ENCODE measurements at places on chromosomes 3 and 15.

GRCh38 chr3:2262204-2262603 is 163.5 kb downstream of the CNTN4 start:
- DNase-seq, result no peak

- DNase-seq, result no peak
Measured at GRCh38 chr3:30578479-30578878, 27.9 kb upstream of the TGFBR2 start.

DNA sequence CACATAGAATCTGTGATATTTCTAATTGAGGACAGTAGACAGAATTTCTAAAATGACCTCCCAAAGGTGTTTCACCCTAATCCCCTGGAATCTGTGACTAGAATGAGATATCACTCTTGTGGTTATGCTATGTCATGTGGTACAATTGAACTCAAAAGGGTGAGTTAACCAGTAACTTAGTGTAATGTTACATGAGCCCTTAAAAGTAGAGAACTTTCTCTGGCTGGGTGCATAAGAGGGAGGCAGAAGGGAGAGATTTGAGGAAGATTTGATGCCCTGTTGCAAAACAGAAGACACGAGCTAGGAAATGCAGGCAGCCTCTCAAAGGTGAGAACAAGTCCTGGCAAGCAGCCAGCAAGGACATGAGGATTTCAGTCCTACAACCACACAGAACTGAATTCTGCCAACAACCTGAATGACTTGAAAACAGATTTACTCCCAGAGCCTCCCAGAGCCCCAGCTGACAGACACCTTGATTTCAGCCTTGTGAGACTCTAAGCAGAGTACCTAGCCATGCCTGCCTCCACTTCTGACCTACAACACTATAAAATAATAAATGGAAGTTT is 160.3 kb downstream of the MTHFS start:
- DNase-seq, result no peak

GRCh38 chr15:39135989-39136388 is 444.9 kb upstream of the THBS1 start:
- DNase-seq, result no peak

DNA sequence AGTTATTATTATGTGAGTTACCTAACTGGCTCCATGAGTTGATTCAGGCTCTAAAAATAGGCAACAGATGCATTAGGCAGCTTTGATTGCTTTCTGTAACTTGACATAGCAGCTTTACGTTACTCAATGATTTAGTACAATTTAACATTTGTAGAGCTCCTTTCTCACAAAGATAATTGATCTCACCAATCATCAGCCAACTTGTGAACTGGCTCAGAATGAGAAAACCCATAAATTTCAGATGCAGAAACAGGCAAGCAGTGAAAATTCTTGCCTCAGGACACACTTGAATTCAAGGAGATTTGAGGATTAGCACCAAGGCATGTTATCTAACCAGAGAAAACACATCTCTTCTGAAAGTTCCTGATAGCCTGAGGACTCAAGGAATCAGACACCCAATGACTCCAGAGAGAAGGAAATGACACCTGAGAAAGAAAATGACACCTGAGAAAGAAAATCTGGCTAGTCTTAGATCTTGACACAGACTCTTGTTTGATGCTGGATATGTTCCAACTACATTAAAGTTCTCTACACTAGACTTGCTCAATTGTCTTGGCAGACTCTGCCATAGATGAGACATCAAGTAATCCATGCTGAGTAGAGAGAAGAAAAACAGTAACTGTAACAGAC is 315.1 kb upstream of the CBLB start:
- no peak for DNase-seq

DNA sequence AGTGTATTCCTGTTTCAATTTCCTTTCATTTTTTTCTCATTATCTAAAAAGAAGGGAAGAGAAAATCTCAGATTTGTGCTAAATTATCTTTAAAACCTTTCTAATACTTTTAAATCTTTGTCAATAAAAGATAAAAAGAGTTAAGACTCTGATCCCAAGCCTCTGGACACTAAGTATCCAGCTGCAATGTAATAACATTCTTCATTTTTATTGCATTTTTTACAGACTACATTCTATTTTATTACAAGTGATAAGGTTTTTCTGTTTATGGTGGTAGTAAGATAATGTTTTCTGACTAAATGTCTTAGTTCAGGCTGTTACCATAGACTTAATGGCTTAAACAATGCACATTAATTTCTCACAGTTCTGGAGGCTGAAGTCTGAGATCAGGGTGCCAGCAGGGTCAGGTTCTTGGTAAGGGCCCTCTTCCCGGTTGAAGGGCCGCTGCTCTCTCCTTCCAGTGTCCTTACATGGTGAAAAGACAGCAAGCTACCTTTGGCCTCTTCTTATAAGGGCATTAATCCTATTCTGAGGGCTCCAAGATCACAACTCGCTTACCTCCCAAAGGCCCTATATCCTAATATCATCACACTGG is 19.7 kb downstream of the KCNAB1 start:
- DNase-seq, result no peak

DNA sequence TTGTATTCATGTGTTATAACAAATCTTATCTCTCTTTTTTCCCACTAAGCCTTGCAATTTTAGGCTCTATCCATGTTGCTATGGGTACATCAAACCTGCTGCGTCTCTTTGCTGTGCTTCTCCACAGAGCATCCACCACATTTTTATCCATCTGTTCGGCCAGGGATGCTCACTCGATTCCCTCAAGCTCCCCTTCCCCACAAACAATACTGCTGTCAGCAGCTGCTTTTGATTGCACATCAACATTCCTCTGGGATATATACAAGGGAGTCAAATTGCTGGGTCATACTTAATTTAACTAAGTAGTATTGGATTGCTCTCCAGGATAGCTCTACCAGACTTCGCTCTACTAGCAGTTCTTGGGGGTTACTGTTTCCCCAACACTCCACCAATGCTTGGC is 36.8 kb downstream of the TMEM108 start:
- no peak for DNase-seq

DNA sequence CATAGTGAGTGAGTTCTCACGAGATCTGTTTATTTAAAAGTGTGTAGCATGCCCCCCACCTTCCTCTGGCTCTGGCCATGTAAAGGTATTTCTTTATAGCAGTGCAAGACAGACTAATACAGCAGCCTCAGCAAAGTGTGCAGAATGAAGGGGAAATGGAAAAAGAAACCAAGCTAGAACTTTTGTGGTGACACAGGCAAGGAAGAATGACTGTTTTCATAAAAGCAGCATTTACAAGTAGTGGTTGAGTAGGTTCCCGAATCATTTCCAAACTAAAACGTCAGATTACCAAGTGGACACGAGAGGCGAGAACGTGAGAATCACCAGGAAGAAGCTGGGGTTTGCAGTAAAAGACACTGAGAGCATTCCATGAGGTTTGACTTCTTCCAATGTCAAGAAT is 100.2 kb upstream of the AKAP13 start:
- DNase-seq, result no peak

DNA sequence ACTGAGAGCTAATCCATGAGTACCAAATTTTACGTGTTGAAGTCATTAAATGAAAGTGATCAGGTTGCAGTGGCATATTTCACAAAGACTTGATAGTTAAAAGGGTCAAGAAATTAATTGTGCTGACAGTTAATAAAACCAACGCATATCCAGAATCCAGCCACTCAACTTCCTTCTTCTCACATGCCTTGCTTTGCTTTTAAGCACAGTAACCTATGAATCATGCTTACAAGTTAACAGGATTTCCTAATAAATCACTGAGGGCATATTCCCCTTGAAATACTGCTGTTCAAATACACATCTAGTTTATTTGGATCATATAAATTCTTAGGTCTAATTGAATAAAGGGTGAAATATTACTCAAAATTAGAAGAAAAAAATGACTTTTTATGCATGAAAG is 801.5 kb upstream of the EPHA6 start:
- no peak for DNase-seq

DNA sequence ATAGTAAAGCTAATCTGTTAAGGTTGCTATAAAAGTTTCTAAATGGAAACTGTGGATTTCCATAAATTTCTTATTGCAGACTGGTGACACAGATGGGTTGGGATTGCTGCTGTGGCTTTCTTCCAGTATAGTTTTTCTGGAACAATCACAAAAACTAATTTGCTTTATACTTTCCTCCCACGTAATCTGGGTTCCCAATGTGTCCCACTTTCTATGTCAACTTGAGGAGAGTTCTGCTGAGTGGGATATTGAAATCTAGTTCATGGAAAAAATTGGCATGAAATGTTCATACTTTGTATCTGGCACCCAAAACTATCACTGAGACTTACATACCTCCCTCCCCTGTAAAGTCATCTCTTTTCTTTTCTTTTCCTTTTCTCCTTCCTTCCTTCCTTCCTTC is 126.8 kb downstream of the TGFBR2 start:
- DNase-seq, result no peak

DNA sequence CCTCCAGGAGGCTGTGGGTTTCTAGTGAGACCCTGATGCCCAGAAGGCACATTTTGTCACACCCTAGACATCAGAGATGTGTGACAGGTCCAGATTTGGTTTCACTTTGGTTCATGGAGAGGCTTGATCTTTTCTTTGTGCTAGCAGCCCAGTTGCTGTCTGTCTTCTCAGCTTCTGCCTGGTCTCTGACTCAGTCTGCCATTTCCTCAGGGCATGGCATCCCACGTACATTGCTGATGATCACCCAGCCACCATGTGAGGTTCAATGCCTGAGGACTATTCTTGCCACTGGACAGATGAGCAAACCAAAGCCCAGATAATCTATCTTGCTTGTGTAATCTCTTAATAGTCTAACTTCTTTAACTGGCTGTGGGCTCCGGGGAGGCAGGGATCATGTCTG is 144.9 kb upstream of the MRPS22 start:
- DNase-seq, result no peak

DNA sequence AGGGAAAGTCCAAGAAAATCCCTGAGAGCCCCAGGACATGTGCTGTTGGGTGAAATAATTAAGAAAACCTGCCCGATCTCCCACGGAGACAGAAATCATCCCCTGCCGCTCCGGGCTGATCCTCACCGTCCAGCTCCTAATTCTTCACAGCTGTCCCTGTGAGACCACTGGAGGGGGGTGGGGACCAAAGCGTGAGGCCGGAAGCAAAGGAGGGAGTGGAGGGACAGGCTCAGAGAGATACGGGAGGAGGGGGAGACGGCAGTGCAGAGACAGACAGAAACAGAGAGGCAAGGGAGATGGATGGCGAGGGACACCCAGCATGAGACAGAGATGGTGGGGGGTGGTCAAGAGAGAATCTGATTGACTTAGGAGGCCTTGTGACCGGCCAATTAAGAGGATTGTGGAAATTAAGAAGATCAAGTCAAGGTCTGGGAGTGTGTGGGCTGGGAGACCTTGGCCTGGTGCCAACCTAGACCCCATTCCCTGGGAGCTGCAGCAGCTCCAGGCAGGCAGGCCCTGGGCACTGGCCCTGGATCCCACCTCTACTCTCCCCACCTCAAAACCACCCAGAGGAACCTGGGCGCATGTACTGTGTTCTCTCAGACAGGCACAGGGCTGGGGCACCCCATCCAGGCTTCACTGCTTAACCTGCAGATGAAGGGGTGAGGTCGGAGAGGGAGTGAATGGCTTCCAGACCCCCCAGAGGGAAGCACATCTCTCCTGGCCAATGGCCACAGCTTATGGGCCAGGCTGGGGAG is 113.2 kb upstream of the ALDH1A3 start:
- DNase-seq, result no peak

GRCh38 chr3:98711426-98711825 is 51.7 kb upstream of the ST3GAL6 start:
- DNase-seq, result no peak

DNA sequence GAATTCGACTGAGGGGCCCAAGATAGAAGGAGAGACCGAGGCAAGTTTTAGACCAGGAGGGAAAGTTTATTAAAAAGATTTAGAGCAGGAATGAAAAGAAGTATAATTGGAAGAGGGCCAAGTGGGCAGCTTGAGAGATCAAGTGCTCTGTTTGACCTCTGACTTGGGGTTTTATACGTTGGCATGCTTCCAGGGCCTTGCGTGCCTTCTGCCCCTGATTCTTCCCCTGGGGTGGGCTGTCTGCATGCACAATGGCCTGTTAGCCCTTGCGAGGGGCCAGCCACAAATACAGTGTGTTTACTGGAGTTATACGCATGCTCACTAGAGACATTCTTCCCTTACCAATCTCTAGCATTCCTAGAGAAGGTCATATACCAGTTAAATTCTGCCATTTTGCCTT is 70.7 kb upstream of the LARS2 start:
- no peak for DNase-seq

GRCh38 chr3:168974617-168975403 is 688.7 kb downstream of the MECOM start:
- no peak for DNase-seq

- DNase-seq, result no peak
Measured at GRCh38 chr3:105401691-105402149, 35.0 kb downstream of the ALCAM start.

GRCh38 chr3:9951598-9951961 is 628 bp downstream of the PRRT3 start:
- DNase-seq, result no peak

- DNase-seq, result no peak
Measured at GRCh38 chr3:187288855-187289605, 2.5 kb downstream of the MASP1 start.

- DNase-seq, result no peak
Measured at GRCh38 chr3:30918761-30919160, 24.3 kb upstream of the GADL1 start.

- no peak for DNase-seq
Measured at GRCh38 chr3:39529577-39529976, 62.1 kb downstream of the MOBP start.

GRCh38 chr15:63019511-63020109 is 22.9 kb upstream of the TPM1 start:
- DNase-seq, result no peak

- DNase-seq, result peak; percentile 28
Measured at GRCh38 chr3:160869825-160870224, 113.8 kb downstream of the PPM1L start.

- DNase-seq, result peak; percentile 96
Measured at GRCh38 chr15:57496946-57497869, 94.5 kb upstream of the MYZAP start.

GRCh38 chr3:64011685-64012084 is 11.6 kb downstream of the PSMD6 start:
- DNase-seq, result no peak

GRCh38 chr15:49622561-49622960 is 1.7 kb downstream of the DTWD1 start:
- no peak for DNase-seq

DNA sequence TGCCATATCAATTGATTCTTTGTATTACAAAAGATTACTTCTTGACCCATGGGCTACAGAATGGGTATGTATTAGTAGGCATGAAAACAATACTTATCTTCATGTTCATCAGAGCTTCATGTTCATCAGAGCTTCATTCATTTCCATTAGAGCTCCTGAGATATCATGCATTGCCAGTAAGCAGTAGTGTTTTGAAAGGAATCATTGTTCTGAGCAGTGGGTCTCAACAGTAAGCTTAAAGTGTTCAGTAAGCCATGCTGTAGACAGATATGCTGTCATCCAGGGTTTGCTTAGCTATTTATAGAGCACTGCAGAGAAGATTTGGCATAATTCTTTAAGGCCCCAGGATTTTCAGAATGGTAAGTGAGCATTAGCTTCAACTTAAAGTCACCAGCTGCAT is 596.1 kb downstream of the ZNF385D start:
- DNase-seq, result no peak

- DNase-seq, result no peak
Measured at GRCh38 chr15:92232317-92232716, 161.4 kb upstream of the ST8SIA2 start.

- DNase-seq, result no peak
Measured at GRCh38 chr3:62558549-62559112, 185.3 kb upstream of the FEZF2 start.

Measured in NCI-H510A (cell line).